ENCODE measurements at places on chromosomes 16 and 17.

GRCh38 chr16:12526515-12526914, 277.2 kb downstream of the CPPED1 start:
- DNase-seq = no peak

DNA sequence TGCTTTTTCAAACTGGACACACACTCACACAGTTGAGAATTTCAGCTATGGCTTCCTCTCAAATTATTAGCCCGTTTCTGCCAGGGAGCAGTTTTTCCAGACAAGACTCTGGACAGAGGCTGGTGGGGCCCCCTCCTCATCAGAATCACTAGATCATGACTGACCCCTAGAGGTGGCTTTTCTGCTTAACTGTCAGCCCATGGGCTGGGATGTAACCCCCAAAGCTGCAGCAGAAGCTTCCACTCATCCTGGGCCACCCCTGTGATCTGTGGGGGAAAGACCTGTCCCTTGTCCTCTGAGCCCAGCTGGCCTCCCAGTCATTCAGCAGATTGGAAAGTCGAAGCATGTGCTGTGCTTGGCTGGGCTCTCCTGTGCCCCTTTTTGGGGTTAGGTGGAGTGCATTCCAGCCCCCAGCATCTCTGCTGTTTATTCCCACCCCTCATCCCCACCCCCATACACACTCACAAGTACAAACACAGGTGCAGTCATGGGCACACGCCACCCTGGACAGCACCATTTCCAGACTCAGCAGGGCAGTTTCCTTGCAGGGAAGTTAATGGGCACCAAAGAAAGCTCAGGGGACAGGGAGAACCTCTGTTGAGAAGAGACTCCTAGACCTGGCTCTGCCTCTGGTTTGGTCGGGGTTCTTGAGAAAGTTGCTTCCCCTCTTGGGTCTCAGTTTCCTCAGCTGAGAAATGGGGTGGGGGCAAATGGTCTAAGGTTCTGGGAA, 77.6 kb upstream of the RBL2 start:
- no peak for DNase-seq

- DNase-seq = peak; percentile 23
These were observed 25.9 kb upstream of the SPATA32 start for GRCh38 chr17:45287526-45288500.

GRCh38 chr17:58325976-58326468, 2.6 kb downstream of the TSPOAP1 start:
- DNase-seq = no peak

DNA sequence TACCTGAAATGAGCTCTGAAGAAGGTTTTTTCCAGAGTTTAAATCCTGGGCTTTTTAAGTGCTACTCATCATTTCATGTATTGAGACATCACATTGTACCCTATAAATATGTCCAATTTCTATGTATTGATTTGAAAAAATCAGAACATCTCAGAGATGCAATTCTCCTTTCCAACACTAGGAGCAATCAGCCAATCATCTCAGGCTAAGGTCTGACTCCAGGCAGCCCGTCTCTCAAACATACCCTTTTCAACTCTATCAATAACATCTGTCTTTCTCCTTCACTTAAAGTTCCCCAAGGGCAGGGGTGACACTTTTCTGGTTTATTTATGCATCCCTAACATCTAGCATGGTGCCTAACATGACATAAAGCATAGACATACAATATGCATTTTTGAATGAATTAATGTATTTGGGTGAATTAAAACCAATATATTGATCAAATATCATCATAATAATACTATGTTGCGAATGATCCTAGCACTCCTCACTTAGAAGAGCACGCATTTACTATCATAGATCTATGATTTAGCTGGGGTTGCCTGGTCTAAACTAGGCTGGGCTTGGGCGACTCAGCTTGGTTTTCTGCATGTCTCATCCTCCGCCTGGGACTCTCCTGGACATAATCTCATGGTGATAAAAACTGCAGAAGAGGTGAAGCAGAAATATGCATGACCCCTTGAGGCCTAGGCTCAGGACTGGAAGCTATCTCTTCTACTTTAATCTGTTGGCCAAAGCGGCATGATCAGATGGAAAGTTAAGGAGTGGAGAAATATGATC, 5.2 kb upstream of the CDH11 start:
- DNase-seq = no peak

GRCh38 chr17:83149761-83150251, 70.4 kb downstream of the METRNL start:
- DNase-seq = no peak

- DNase-seq = no peak
These were observed 943 bp downstream of the CNTROB start for GRCh38 chr17:7932949-7933348.

DNA sequence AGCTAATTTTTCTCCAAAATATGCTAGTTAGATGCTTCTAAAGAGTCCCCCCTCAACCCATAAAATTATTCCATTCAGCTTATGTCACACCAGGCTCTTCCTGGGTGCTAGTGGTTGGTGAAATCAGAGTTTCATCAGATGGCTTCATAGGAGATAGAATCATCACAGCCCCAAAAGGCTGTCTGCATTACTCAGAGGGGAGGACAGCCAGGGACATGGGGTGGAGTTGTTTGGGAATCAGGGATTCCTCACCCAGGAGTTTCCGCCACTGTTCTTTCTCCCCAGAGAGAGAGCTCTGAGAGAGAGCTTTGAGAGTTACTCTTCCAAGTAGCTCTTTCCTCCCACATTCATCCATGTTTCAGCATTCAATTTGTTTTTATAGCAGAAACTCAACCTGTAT, 288 bp upstream of the KRT34 start:
- DNase-seq = no peak

DNA sequence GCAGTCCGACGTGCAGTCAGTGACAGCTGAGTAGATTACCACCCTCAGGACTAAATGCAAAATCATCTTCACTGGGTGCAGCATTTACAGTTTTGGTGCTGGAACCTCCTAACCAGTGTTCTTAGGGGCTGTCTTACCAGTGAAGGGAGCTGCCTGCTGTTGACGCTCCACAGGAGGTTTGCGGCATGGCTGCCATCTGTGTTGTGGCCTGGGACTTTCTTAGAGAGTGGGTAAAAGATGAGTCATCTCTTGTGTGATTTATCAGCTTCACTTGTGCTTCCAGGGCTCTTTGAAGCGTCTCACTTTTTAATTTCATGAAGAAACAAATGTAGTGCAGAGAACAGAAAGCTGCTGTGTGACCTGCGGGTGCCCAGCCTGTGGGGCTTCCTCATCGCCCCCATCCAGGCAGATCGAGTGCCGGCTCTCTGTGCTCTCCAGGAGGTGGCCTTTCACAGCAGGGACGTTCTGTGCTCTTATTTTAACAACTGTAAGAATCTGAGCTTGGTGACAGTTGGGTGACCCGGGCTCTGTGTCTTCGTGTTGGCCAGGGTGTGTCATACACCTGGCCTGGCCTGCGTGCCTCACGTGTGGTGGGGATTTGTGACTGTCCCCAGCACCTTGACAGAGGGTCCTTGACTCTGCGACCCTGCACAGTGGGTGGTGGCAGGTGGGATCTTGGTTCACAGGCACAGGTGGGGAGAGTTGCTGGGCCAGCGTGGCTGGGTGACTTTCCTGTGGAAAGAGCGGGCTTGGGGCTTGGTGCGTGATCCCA, 24.3 kb upstream of the ZNF750 start:
- no peak for DNase-seq

- no peak for DNase-seq
These were observed 310.7 kb upstream of the ASIC2 start for GRCh38 chr17:33603789-33604188.

DNA sequence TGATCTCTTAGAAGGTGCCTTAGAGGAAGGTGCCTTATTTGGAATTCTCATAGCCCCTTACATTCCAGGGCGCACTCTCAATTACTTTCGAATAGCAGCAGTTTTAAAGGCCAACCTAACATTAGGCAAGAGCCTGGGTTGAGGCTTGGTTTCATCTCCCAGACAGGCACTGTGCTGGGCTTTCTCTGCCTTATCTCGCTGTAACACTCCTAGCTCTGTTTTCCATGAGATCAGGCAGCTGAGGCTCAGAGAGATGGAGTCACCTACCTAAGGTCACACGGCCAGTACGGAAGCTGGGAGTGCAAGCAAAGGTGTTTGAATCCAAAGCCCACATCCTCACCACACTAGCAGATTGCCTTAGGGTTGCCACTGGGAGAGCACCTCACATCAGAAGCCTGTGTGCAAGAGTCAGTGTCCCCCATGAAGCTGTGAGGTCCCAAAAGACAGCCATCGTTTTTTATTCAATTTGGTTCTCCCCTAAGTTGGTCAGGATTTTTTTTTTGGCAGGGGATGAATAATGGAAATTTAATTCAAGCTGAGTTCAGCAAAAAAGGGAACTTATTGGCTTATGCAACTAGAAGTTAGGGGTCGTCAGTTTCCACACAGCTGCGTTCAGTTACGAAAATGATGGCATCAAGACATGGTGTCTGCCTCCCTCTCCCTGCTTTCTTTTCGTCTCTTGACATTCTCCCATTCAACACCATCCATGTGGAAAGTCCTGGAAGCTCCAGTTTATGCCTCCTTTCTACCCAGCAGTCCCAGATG, 206.4 kb downstream of the KATNIP start:
- no peak for DNase-seq

- peak; percentile 35 for DNase-seq
These were observed 4.3 kb downstream of the KAT2A start for GRCh38 chr17:42116705-42117396.

GRCh38 chr17:80168371-80168770, 1.5 kb upstream of the CARD14 start:
- no peak for DNase-seq

DNA sequence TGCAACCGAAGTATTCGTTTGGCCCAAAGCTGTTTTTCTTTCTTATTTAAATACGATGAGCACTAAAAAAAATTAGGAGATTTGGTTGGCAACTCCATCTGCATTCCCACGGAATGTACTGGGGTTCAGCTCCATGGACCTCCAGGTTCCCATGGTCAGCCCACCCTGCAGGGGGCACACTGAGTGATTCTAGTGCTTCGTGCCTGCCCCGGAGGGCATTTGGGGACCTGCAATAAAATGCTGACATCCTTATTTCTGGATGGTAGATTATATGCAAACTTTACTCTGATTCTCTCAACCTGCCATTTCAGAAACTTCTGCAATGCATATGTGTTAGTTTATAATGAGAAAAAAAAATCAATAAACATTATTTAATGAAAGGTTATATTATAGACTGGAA, 339.4 kb downstream of the XYLT1 start:
- no peak for DNase-seq

DNA sequence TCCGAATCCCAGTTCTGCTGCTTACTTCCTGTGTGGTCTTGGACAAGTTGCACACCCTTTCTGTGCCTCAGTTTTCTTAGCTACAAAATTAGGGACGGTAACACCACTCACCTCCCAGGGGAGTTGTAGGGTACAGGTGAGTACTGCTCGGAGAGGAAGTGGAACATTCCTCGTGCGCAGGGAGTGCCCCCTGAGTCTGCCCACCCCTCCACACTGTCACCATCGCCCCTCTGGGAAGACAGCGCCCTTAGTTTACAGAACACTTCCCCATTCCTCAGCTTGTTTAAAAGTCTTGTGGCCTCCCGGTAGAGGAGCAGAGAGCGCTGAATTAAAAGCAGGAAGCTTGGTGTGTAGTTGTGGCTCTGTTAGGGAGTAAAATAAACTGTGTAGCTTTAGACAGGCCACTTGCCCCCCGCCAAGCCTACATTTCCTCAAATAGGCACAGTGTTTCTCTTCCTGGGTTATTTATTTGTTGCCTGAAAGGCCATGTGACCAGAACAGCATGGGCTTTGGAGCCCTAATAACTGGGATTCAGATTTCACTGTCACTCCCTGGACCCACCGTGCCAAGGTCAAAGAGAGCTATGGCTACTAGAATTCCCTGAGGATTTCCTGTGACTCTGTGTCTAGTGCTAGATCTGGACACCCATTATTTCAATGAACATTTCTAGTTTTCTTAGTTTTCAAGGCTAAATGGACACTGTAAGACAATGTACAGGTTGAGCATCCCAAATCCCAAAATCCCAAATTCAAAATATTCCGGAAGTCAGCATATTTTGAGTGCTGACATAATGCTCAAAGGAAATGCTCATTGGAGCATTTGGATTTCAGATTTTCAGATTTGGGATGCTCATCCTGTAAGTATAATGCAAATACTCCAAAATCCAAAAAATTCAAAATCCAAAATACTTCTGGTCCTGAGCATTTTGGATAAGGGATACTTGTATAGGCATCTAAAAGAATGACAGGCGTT, 372.5 kb downstream of the SNX29 start:
- no peak for DNase-seq

DNA sequence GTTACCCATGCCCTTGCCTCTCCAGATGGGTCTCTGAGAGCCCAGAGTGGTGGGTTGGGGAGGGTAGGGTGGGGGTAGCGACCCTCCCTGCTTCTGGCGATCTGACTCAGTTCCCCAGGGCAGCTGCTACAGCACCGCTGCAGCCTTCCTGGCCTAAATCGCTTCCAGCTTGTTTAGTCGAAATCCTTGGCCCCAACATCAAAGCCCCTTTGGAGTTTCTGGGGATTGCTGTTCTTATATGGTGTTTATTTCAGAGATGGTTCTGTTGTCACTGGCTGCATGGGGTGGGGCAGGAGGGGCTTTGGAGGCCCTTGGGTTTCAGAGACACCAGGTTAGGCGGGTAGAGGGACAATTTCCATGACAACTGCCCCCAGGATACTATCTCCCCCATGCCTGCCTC, 35.9 kb downstream of the FZD2 start:
- no peak for DNase-seq

DNA sequence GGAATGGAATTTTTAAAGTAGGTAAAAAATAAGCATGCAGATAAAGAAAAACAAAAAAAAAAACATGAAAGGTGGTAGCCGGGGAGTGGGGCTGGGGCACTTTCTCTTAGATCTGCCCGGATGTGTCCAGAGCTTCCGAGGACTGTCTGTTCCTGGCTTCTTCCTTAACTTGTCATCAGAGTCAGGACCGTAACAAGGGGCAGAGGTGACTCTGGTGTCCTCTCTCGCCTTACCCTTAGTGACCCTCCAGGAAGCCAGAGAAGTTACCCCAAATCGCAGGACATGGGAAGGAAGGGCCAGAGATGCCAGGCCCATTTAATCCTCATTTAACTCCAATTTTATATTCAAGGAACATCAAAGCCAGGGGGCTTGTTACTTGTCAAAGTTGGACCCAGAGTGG, 115.5 kb downstream of the ABCC6 start:
- no peak for DNase-seq

DNA sequence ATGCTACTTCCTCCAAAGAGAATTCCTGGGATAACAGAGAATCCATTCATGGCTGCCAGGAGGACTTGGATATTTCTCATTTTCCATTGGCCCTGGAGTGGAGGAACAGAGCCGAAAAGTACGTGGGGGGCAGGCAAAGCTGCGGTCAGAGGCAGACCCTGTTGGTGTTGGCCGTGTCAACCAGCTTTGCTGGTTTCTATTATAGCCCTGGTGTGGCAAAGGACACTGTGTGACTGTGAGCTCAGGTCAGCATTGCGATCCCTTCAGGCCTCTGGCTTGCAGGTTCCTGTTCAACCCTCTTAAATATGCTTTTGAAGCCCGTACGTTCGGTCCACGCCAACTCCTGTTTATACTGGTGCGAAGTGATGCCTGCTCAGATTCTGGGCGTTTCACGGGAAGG, 596.2 kb downstream of the MAF start:
- DNase-seq = no peak

- DNase-seq = no peak
These were observed 9.2 kb downstream of the LUC7L start for GRCh38 chr16:220021-220420.
